KG1 (cell line): ENCODE measurements at places on chromosomes 12 and 14.

GRCh38 chr14:105536691-105537579, 10.6 kb downstream of the TMEM121 start:
- DNase-seq = no peak

GRCh38 chr14:66955159-66955558, 234.1 kb upstream of the GARIN2 start:
- DNase-seq = no peak

- no peak for DNase-seq
Observed at GRCh38 chr14:61171727-61172126, 109.4 kb downstream of the TMEM30B start.

- no peak for DNase-seq
Observed at GRCh38 chr14:54568821-54569595, 2.1 kb downstream of the SAMD4A start.

- no peak for DNase-seq
Observed at GRCh38 chr12:53950789-53951576, 3.7 kb upstream of the HOXC12 start.

- no peak for DNase-seq
Observed at GRCh38 chr12:67540920-67541624, 107.5 kb upstream of the DYRK2 start.

- DNase-seq = no peak
Observed at GRCh38 chr12:46365951-46366379, 6.6 kb downstream of the SLC38A2 start.

DNA sequence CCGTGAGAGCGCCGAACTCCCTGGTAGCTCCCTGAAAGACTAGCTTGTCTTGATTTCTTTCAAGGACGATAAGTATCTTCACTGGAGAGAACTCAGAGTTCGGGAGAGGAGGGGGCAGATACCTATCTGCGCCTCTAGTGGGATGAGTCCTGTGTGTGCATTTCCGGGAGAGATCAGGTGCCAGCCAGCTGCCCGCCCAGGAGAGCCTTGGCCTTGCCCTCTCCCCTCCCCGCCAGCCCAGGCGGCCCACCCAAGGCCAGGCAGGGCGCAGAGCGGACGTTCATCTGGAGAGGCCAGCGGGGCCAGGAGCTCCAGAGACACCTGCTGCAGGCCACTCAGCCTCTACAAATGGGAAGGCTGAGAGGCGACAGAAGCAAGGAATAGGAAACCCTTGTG, 1.0 kb downstream of the CD9 start:
- no peak for DNase-seq
